Hematopoietic multipotent progenitor cell treated with erythropoietin and hydrocortisone succinate and interleukin-3 and kit ligand, for 17 days (in vitro differentiated cells): ENCODE measurements at places on chromosomes 6 and 20.

- no peak for DNase-seq
Measured at GRCh38 chr6:52570291-52570700, 6.6 kb downstream of the TRAM2 start.

DNA sequence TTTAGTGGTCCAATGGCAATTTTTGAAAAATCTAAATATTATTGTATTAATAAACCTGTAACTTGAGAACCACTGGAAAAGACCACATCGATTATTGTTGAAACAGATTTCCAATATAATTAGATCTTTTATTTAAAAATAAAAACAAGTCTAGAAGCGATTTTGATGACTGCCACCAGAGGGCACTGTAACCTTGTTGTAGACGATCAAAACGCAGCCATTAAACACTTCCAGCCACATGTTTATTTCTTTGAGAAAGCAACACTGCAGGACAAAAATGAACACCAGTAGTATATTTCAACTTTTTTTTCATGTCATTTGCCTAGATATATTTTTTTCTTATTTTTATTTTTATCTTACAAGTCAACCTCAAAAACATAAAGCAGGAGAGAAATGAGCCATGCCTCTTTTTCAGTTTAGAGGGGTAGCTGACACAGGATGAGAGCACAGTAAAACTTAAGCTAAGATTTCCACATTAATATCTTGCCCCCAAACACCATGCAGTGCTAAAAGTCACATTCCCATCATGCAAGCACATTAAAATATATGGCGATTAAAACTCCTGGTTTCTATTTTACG lies 115.4 kb downstream of the OPRM1 start:
- peak; percentile 48 for DNase-seq

DNA sequence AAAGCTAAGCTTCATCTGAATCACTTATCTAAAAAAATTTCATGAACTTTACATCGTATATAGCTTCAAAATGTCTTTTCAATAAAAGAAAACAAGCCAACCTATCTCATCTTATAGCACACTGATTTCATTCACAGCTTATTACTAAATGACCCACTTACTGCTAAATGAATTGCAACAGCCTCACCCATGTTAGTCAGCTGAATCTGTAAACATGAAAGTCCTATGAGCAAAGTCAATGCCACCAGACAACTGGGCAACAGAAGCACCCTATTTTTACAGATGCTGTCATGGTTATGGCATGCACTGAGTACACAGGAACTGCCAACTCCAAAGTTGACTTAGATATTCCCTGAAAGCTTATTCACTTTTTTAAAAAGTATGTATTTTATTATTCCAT lies 41.2 kb upstream of the DST start:
- no peak for DNase-seq

- no peak for DNase-seq
Measured at GRCh38 chr6:122956376-122956775, 39.7 kb upstream of the CLVS2 start.

- DNase-seq, result no peak
Measured at GRCh38 chr6:114085211-114085610, 114.3 kb upstream of the HDAC2 start.

GRCh38 chr6:28337121-28337520 lies 1.2 kb upstream of the ZSCAN31 start:
- no peak for DNase-seq

- DNase-seq, result peak; percentile 72
Measured at GRCh38 chr20:25227317-25227831, 20.5 kb upstream of the PYGB start.

GRCh38 chr6:37480951-37481534 lies 18.6 kb downstream of the CCDC167 start:
- DNase-seq, result no peak

DNA sequence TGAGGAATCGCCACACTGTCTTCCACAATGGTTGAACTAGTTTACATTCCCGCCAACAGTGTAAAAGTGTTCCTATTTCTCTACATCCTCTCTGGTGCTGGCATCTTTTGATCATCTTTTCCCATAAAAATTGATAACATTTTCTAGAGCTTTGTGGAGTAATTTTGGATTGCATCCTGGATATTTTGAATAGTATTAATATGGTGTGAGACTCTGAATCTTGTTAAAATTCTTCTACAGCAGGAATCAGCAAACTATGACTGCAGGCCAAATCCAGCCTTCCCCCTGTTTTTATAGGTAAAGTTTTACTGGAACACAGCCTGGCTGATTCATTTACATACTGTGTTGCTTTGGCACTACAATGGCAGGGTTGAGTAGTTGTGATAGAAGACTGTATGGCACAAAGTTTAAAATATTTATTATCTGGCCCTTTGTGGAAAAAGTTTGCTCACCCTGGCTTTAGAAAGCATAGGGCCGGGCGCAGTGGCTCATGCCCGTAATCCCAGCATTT lies 15.0 kb upstream of the RNF8 start:
- no peak for DNase-seq

DNA sequence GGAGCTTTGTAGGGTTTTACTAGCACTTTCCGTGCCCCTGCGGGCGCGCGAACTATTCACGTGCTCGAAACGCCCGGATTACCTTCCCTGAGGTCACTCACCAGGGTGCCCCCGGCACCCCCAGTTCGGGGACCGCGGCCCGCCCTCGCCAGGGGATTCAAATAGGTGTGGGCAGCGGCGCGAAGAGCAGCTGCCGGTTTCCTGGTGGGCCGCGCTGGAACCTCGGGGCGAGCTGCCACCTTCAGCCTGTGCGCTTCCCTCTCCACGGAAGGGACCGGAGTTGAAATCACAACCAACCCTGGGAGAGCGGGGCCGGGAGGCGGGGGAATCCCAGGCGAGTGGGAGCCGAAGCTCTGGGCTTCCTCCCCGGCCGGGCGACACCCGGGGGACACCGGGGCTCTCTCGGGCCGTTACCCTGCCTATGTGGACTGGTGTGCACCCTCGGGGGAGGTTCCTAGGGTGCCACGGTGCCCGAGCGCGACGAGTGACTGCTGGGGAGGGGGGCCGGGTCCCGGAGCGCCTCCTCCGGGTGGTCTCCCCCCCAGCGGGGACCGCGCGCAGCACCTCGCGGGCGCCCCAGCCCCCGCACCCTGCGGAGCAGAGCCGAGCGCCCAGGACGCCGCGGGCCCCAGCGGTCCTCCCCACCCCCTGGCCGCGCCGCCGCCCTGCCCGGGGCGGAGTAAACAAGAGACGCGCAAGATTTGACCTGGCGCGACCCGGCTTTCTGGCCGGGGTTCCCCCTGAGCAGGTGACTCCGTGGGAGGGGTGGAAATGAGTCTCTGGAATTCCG lies 2.1 kb upstream of the HIVEP2 start:
- peak; percentile 42 for DNase-seq

DNA sequence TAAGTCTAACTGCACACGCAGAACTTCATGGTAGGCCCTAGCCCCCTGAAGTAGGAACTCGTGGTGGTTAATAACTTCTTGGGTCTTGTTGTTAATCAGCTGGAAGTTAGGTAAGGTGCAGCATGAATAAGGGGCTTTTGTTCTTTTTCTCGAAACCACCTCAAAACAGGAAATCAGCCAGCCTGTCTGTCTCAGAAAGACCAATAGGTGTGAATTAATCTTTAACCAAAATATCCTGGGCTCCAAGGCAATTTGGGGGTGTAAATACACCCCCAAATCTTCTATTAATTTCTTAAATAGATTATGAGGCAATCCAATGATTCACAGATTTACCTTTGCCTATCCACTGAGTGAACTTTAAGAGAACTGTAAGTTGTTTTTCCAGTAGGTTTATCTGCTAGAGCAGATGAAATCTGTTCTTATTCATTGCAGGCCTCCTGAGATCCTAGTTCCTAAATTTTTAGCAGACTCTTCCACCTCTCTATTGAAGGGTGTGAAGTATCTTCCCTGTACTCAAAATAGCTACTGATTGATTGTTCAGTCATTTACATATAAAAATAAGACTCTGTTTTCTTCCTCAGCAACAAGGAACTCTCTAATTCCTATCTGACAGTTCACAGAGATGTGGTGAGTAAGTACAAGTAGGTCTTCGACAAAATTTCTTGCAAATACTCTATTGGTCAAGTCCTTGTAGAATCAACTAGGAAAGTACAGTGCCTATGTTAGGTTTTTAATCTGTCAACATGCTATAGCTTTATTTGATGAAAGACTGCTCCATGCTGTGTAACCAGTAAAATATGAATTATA lies 427.1 kb upstream of the NOX3 start:
- no peak for DNase-seq

DNA sequence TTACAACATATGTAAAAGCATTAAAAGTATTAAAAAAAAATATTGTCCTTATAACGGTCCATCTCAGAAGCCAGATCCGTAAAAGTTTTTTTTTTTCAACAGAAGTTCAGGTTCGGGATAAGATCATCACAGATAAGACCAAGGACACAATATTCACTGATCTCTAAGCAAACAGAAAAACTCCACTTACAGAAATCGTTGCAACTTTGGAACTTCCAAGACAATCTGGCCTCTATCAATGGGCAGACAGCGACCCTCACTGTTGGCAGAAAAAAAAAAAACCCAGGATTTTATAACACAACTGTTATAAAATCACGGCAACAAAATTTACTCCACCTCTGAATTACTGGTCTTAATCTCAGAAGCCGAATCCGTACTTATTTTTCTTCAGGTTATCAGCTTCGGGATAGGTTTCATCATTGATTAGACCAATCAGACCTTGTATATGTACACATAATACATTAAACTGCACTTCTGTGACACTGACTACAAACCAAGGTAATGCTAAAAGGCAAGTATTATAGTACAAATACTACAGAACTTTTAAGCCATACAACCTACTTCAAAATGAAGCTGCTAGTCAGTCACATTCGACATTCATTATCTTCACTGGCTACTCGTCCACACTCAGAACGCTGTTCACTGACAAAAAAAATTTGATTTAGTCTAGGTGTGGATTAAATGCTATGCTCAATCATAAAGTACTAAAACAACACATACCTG lies 34.7 kb upstream of the SYNCRIP start:
- peak; percentile 58 for DNase-seq

DNA sequence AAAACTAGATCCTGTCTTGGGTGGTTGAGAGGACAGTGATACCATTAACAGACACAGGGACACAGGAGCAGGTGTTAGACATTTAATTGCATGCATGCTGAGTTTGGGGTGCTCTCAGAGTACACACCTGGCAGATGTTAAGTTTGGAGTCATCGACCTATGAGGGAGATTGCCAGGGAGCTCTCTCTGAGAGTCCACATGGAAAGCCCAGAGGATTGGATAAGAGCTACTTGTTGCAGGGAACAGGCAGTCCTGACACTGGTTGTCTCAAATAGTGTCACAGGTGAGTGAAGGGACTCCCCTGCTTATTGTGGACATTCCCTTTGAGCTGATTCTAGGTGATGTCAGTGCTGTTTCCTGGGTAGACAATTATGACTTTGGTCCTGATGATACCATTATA lies 3.1 kb downstream of the ATRN start:
- no peak for DNase-seq

GRCh38 chr6:13990796-13991195 lies 66.0 kb downstream of the RNF182 start:
- DNase-seq, result no peak

- peak; percentile 69 for DNase-seq
Measured at GRCh38 chr20:62921119-62921687, 5.1 kb downstream of the DIDO1 start.

DNA sequence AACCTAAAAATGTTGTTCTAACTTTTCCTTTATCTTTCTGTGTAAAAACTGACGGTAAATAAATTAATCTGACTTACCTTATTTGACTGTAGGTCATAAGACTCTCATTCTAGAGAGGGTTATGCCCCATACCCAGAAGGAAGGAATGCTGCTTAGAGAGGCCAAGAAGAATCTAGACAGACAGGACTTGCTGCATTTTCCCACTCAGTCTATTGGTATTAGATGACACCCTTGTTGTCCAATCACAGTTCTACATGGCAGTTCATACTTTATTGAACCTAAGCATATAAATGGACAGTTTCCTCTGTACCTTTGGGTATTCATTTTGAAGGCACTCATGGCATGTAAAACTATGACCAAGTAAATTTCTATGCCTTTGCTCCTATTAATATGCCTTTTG lies 359.6 kb upstream of the ID4 start:
- DNase-seq, result no peak

GRCh38 chr6:28496099-28496779 lies 19.4 kb downstream of the GPX6 start:
- DNase-seq, result no peak

- DNase-seq, result no peak
Measured at GRCh38 chr6:109963598-109964170, 14.4 kb upstream of the GPR6 start.

DNA sequence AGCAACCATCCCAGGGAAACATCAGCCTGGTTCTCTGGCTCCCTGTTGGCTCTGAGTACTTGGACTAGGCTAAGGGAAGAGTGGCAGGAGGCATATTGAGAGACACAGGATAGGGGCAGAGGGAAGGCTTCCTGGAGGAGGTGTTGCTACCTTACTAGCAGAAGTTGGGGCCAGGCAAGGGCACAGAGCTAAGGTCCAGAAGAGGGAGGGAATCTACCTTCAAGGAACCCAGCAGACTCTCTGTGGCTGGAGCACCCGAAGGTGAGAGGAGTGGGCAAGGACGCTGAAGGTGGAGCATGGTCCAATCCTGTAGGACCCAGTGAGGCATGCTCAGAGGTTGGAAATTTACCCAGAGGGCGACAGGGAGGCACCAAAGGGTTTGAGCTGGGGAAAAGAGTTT lies 191.9 kb downstream of the TFAP2C start:
- DNase-seq, result no peak

GRCh38 chr6:133805876-133806275 lies 83.0 kb upstream of the TCF21 start:
- DNase-seq, result no peak

DNA sequence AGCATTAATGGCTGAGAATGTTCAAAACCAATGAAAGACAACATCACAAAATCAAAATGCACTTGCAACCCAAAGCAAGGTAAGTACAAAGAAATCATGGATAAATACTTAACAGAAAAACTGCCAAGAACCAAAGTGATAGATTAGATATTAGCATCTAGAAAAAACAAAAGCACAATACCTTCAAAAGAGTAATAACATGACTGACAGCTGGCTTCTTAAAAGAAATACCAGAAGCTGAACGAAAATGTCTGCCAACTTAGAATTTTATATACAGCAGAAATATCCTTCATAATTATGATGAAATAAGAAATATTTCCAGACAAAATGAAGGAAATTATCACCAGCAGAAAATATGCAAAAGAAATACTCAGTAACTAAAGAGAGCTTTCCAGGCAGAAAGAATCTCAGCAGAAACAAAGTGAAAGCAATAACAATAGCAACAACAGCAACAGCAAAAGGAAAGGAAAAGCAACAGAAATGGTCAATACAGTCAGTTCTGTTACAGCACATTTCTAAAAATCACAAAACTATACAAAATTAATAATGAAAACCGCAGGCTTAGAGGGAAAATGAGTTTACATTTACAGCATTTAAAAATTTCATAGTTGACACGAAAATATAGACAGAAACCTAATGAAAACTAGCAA lies 121.5 kb upstream of the MAN1A1 start:
- no peak for DNase-seq

GRCh38 chr6:11586117-11586516 lies 48.6 kb downstream of the TMEM170B start:
- DNase-seq, result no peak

DNA sequence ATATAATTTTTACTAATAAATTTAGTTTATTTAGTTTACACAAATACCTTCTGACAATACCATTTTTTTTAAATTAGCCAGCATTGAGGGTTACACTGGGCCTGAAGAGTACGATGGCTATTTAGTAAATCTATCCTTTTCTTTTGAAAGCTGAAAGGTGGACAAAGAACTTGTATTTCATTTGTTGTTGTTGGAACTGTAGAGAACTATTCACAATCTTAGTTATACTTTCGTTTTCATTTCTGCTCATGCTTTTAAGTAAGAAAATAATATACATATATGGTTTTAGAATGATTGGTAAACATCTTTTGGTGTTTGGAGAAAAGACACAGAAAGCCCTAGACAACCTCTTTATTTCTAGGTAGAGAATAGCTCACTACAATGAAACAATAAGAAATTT lies 165.3 kb upstream of the FAM83B start:
- DNase-seq, result no peak
